ENCODE measurements at places on chromosomes 3 and 15.

- DNase-seq, result peak; percentile 23
Observed at GRCh38 chr3:36480911-36481648, 100.8 kb downstream of the STAC start.

DNA sequence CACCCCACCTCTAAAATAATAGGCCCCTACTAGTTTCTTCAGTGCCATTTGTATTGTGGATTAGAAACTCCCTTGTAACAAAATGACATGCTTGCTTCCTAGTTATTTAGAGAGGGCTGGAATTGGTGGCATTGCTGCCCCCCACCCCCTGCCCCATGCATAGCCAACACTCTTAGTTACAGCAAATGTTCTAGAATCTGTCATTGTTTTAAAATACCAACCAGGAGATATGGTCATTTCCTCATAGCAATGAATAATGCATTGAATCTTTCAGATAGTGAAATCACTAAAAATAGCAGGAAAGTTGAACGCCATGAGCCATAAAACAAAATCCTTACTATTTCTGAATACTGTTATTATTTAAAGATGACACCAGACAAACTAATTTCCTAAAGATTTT lies 292.5 kb downstream of the ARPP21 start:
- DNase-seq, result no peak

DNA sequence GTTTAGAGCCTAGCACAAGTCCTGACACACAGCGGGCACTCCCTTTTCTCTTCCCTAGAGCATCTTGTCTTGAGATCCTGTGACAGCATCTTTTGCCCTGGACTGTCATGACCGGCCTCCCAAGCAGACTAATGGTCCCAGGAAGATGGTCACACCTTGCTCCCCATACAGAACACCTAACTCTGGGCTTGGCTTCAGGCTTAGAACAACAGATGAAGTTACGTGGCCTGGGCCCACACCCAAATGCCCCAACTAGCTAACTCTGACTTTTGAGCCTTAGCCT lies 781 bp upstream of the IP6K1 start:
- no peak for DNase-seq

DNA sequence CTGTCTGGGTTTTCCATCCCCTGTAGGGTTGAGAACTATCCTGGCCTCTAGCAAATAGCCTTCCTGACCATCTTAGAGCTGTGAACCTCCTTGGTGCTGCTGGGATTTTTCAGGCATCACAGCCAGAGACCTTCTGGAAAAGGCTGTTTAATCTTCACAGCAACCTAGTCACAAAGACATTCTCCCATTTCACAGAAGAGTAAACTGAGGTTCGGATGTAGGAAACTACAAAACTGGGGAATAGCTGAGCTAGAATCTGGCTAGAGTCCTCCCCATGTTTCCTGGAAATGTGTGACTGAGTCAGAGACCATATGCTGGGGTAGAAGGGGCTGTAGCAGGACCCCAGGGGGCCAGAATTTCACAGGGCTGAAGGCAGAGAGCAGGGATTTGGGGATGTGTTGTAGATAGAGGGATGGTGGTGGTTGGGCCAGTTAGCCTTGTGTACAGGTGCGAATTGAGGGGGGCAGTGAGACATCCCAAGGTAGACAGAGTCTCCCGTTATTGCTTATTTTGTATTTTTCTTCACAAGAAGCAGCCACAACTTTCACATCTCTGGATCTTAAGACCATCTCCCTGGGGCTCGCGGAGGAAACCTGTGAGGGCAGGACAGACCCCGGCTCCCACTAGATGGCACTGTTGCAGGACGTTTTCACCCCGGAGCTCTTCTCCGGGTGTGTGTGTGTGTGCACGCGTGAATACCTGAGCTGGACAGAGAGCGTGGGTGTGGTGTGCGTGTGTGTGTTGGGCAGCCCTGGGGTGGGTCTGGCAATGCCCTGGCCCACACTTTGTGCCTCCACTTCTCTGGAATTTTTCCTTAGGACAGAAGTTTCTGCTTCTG lies 66.9 kb upstream of the PRR23C start:
- peak; percentile 23 for DNase-seq

- DNase-seq, result peak; percentile 95
Observed at GRCh38 chr15:58551764-58552504, 120.1 kb downstream of the LIPC start.

DNA sequence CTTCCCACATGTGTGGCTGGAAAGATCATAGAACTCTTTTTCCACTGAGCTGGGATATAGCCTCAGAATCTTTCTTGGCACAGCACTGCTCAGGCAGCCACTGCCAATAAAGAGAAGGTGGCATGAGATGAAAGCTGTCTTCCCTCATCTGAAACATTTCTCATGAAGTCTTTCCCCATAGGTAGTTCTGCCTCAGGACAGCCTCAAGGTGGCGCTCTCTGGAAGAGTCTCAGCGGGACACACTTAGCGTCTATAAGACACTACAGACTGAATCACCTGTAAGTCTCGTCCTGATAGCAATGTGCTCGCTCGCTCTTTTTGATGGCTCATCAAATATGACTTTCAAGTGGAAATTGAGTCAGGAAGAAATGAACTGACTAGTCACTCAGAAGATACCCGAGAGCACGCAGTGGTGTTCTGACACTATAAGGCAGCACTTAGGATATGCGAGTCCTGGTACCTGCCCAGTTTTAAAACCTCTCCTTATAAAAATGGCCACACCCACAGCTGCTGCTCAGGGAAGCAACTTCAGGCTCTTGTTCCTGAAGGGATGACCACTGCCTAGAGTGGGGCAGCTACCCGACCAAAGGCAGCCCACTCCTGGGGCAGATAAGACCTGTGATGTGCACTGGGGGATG lies 269.5 kb downstream of the SUCLG2 start:
- peak; percentile 15 for DNase-seq
